ENCODE measurements at places on chromosomes 13 and 19.
A peak's percentile ranks its signal among the peaks of the same experiment; 100 is the strongest.

- DNase-seq, result no peak
These were observed 7.3 kb downstream of the RELB start for GRCh38 chr19:45008552-45008951.

GRCh38 chr19:38721496-38721895 is 22.8 kb downstream of the CAPN12 start:
- DNase-seq, result no peak

DNA sequence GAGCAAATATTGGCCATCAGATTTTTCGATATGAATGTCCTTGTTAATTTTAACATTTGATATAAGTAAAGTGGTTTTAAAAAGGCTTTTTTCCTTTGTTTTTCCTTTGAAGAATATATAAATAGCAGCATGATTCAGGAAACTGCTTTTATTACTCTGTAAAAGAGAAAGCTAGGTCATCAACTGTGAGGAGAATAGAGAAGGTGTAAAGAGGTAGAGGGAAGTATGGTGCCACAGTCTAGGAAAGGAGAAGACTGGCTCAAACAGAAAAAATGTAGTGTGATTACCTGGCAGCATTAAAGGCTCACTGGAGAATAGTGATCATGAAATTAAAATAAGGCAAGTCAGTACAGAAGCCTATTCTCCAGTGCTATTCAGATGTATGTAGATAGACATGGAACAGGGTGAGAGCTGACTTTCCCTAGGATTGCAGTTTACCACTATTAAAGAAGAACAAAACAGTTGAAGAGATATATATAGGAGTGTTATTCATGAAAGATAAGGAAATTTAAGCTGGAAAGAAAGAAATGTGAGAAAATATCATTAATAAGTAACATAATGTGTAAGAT is 1115.9 kb upstream of the PCDH9 start:
- no peak for DNase-seq

GRCh38 chr13:32851083-32852069 is 164.8 kb upstream of the KL start:
- no peak for DNase-seq

GRCh38 chr19:2097203-2097885 is 629 bp downstream of the IZUMO4 start:
- DNase-seq, result no peak

- DNase-seq, result no peak
These were observed 352.5 kb downstream of the DNAJC15 start for GRCh38 chr13:43375797-43376465.

DNA sequence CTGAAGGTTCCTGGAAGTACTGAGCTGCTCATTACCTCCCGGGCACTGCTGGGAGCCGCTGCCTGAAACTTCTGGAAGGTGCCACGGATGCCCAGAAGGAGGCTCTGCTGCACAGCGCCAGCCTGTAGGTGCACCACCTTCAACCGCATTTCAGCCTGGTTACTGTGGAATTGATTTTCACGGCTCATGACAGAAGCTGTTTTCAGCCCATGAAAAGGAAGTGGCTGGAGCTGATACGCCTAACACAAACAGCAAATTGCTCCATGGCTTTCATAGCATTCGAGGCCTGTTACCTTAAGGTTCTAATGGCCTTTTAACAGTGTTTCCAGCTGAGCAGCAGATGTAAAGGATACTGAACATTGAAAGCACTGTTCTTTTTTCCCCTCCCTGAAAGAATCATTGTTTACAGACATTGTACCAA is 22.0 kb downstream of the GPC6 start:
- DNase-seq, result no peak

GRCh38 chr13:31221057-31221456 is 21.3 kb downstream of the B3GLCT start:
- DNase-seq, result no peak

DNA sequence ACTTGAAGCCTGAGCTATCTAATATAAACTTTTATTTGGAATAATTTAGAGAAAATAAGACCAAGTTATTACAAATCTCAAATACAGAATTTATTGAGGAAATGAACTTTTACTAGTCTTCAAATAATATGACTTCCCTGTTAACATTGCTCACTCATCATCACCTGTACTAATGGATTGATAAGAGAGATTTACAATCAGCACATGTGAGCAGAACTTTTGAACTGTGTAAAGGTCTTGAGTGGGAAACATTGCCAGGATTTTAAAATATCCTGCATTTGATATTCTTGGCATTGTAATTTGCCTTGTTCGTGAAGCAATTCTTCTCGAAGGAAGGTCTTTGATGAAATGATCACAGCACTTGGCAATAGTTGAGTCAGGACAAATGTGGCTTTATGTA is 111.9 kb downstream of the FGF9 start:
- no peak for DNase-seq

DNA sequence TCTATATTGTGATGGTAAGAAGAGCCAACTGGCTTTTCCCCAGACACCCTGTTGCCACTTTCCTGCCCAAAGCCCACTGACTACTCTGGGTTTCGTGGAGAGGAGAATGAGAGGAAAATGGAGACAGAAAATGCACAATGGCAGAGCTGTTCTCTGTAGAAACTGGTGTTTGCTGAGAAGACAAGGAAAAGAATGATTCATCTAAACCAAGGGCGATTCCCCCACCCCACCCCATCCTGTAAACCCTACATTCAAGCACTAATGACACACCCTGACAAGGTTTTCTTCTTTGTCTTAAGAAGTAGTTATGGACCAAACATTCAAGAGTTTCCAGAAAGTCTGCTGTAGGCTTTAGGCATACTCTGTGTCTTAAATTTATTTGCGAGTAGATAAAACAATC is 68.8 kb downstream of the DOCK9 start:
- DNase-seq, result no peak

- no peak for DNase-seq
These were observed 62.7 kb upstream of the ARGLU1 start for GRCh38 chr13:106630650-106631049.

DNA sequence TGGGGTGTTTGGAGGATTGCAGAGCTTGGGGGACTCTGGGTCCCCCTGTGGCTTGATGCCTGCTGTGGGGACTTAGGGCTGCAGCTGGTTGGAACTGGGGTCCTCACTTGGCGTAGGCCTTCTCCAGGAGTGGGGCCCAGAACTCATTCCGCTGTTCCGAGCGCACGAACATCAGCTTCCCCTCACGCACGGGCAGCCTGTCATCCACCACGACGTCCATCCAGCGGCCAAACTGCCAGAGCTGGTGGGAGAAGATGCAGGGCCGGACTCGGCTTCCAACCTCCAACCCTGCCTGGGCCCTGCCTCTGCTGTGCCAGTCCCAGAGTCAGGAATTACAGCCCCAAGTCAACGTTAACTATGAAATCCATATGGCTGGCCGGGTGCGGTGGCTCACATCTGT is 2.6 kb downstream of the CAPN12 start:
- no peak for DNase-seq

DNA sequence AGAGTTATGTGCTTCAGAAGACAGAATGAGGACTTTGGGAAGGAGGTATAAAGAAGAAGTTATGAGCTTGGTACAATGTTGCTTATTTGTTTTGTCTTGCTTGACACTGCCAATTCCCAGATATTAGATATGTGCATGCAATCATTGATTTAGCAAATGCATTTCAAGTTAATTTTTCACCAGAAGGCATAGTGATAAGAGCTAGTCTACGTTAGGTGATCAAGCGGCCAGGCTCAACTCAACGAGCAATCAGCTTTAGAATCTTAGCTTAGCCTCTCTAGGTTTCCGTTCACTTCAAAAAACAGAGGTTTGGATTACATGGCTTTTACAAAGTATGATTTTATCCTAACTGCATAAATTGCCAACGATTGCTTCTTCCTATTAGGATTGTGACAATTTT is 81.6 kb upstream of the POSTN start:
- no peak for DNase-seq

DNA sequence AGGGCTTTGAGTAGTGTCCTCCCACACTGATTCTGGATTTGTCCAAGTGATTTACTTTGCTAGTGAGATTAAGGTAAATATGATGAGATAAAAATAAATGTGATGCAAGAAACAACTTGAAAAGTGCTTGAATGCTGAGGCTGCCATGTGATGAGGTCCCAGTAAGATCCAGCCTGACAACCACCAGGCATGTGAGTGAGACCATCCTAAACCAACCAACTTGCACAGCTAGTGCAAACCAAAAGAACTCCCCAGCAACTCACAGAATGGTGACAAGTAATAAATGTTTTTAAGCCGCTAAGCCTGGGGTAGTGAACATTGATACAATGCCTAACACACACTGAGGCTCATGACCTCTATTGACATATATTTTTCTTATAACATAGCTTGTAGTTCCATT is 13.3 kb upstream of the RBM26 start:
- DNase-seq, result no peak

GRCh38 chr19:58182577-58182988 is 278 bp upstream of the ZNF274 start:
- DNase-seq, result peak; percentile 62

DNA sequence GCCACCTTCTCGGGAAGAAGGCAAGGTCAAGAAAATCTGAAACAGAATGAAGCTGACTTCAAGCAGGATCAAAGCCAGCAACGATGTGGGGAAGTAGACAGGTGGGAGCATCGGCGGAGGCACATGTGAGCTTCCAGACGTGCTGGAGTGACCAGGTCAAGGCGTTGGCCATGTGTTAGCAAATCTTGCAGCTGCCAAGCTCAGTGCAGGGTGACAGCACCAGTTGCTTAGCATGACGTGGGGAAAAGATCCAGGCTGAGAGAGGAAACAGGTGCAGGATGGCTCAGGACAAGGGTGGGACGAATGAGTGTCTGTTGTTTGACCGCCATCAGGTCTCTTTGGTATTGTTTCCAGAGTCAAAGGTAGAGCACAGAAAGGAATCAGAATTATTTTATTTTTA is 92.3 kb downstream of the TNFSF13B start:
- no peak for DNase-seq

DNA sequence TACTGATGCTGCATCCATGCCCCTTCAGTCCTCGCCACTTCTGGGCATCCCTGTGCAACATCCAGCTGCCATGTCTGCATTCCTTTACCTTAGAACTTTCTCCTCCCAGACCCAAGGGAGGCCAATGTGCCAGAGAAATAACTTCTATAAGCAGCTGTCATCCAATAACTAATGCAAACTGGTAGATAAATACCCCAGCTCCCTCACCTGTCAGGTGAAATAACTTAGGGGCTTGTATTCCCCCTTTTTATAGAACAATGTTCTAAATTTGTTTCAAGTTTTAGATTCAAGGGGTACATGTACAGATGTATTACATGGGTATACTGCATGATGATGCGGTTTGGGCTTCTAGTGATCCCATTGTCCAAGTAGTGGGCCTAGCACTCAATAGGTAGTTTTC is 880.1 kb downstream of the UQCRFS1 start:
- DNase-seq, result no peak

DNA sequence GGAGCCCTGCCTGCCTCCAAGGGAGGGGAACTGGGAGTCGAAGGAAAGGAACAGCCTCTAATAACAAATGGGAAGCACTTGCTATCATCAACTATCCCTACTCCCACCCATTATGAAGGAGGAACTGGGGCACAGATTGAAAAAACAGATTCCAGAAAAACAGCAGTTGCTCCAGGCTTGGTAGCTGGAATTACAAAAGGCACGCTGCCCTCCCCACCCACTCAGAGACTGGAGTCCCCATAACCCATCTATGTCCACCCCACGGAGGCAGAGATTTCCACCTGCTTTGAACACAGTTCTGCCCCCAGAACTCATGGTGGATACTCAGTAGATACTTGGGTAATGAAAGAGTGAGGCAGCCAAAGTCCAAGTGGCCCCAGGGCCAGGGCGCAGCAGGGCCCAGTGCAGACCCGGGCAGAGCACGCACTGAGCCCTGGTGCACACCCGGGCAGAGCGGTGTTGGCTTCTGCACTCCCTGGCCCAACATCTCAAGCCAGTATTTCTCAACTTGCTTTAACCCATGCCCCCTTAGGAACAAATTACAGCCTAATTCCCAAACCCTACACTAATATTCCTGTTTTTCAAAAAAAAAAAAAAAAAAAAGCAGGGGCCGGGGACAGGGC is 19.1 kb upstream of the CCNP start:
- no peak for DNase-seq

DNA sequence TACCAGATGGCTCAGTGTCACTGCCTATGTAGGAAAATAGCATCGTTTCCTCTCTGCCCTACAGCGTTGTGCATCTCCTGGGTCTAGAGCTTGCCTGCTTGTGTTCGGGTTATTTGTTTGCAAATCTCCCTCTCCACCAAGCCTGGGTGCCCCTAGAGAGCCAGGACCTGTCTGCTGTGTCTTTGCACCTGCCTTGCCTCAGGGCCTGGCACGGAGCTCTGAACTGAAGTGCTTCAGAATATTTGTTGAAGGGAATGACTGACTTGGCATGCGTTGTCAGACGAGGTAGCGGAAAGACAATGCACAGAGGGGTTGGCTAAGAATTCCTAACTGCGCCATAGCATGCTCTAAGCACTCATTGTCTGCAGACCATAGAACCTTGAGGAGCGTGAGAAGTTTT is 263.4 kb downstream of the FGF9 start:
- DNase-seq, result no peak

- DNase-seq, result no peak
These were observed 506.7 kb downstream of the KCTD12 start for GRCh38 chr13:76379341-76380105.

DNA sequence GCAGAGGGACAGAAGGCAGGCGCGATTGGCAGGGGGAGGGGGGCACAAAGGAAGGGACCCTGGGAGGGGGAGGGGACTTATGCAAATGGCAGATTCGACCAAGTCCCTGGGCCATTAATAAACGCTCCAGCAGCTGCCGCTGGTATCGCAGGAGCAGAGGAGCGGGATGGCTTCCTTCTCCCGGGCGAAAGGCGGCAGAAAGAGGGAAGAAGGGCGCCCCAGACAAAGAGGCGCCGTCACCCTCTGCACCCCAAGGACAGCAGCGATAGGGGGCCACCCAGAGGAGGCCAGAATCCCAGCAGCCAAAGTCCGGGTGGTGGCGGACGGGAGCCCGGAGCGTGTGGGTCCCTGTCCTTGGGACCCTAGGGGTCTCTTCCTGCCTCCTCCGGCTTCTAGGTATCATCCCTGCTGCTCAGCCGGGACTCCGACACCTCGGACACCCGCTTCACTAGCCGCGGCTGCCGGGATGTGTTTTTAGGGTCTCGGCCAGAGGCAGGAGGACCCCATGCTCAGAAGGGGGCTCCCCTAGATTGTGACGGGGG is 1.9 kb downstream of the PTPRS start:
- DNase-seq, result no peak

DNA sequence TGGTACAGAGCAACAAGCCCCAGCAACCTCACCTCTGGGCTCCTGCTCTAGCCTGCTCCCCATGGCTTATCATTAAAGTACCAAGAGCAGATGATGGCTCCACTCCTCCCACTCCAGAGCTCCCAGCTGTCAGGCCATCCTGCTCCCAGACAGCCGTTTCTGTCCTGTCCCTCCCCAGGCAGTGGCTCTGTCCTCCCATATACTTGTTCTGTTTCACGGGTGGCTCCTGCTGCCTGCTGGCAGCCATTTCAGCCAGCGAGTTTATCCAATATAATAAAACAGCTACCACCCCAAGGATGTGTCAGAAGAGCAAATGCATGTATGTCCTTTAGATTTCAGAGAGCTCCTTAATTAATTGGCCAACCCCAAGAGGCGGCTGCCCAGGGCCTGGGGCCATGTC is 79.4 kb upstream of the VSTM2B start:
- DNase-seq, result no peak
